ENCODE measurements at places on chromosomes 7 and 10.
A peak's percentile ranks its signal among the peaks of the same experiment; 100 is the strongest.

DNA sequence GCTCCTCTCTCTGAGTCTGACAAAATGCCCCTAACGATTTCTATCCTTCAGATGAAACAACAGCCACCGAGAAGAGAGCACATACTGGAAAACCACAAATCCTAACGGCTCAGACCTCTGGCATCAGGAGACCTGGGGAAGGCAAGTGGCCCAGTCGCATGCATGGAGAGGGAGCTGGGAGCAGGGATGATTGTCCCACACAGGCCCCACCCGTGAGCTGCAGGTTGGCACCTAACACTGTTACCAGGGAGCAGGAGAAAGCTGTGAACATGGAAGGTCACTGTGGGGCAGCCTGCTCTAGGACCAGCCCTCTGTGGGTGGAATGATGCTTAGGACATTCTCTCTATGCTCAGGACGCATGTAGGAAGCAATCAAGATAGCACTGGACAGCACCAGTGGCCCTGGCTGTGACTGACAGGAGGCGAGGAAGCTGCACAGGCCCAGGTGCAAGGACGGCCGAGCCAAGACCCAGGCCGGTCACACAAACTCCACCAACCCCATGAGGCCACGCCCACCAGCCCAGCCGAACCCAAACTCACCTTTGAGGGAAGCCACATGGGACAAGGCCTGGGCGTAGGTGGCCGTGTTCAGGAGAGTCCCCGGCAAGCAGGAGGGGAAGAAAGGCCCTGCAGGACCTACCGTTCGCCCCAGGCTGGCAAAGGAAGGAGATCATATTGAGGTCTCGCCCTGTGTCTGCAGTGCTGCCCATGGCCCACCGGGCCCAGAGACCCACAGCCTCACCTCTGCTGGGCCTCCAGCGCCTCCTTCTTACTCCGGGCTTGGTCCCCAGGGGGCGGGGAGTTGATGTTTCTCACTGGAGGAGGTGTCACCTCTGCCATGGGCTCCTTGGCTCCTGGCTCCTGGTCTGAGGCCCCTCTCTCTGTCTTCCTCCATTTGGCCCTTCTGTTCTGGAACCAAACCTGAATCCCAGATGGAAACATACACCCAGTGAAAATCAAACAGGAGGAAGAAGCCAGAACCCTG lies 9.7 kb downstream of the DRGX start:
- DNase-seq: no peak

GRCh38 chr10:69684020-69684980 lies 54.3 kb downstream of the FAM241B start:
- DNase-seq: no peak

- DNase-seq: no peak
Measured at GRCh38 chr7:27122077-27122910, 8.3 kb downstream of the HOXA4 start.

DNA sequence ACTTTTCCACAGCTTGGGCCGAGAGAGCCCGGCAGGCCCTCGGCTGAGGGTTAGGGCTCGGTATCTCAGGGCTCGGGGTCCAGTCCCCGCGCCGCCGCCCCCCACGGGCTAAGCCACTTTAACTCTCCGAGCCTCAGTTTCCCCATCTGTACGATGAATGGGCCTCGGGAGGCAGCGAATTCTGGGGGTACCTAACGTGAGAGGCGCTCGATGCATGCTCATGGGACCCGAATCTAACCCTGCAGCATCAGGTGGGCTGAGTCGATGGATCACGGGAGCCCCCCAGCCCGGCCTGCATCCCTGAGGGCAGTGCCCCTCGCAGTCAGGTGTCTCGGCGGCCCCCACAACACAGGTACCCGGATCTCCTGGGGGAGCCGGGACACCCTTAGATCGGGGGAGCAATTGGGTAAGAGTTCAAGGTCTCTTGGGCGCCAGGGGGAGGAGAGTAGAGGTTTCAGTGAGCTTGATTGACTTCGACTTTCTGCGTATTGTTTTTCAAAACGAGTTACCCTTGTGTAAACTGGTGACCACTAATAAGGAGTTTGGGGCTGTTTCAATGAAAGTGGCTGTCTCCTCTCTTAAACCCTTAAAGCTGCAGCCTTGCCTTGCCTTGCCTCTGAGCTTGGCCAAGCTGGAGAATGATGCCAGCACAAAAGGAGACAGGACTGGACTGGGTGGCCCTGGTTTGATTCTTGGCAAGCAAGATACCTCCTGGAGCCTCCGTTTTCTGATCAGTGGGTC lies 631 bp downstream of the POR start:
- peak; percentile 33 for DNase-seq
